ENCODE measurements at places on chromosomes 7 and 10.

- DNase-seq = no peak
These were observed 217.2 kb downstream of the PLXDC2 start for GRCh38 chr10:20033476-20033875.

DNA sequence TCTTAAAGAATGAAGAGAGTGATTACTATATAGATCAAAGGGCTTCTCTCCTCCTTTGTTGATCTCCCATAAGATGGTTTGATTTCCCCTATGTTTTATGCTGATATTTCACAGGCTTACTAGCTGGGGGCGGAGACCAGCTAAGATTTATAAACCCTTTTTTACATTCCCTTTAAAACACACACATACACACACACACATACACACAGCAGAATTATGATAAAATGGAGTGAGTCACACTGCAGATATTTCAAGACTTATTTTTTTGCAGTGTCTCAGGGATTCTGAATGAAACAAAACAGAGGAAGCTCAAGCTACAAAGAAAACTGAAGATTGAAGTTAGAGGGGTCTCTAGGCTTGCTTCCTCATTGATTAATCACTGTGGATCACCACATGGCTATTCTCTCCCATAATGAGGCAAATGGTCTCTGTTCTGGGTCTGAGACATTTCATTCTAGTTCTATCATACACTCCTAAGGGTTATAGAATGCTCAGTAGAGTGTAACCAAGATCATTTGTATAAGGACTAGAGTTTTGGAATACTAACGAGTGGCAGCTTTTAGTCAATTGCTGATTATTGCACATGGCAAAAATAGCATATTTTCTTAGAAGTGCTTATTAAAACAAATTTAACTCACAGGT is 18.6 kb downstream of the INA start:
- no peak for DNase-seq

- DNase-seq = no peak
These were observed 3.6 kb downstream of the PWWP2B start for GRCh38 chr10:132400547-132401151.

DNA sequence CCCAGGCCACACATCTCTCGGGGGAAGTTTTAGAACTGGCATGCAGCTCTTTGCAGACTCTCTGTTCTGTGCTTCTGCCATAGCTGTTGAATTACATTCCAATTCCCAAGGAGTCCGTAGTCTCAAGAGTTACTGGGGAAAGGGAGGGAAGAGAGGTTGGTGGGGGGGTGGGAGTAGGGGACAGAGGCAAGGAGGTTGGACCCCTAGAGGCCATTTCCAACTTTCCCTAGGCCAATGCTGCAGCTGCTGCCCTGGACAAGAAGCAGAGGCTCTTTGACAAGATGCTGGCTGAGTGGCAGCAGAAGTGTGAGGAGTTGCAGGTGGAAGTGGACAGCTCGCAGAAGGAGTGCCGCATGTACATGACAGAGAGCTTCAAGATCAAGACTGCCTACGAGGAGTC is 23.8 kb downstream of the MYH16 start:
- no peak for DNase-seq

GRCh38 chr7:24757353-24758275 is at the start of gene GSDME:
Gene GSDME (minus strand): TSS chr7:24757464. CDS start chr7:24749774, 7,690 bp downstream.
- no peak for DNase-seq

- no peak for DNase-seq
These were observed 274.6 kb upstream of the COBL start for GRCh38 chr7:51591223-51591622.

- DNase-seq = no peak
These were observed 43.8 kb downstream of the EXOC6 start for GRCh38 chr10:92891885-92892690.

DNA sequence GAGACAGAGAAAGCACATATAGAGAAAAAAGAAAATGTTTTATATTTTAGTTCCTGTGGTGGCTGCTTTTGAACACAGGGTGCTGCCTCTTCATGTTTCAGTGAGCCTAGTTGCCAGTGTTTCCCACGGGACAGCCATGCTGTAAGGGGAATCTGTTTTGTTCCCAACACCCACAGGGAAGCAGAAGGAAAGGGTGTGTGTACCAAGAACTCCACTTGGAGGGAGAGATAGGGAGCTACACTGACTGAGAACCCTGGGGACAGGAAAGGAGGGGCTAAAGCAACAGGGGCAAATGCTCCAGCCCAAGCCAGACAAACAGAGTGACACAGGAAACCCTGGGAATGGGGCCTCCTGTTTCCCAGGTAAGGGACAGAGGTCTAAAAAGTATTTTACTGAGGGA is 40.2 kb downstream of the FRMPD2 start:
- no peak for DNase-seq

DNA sequence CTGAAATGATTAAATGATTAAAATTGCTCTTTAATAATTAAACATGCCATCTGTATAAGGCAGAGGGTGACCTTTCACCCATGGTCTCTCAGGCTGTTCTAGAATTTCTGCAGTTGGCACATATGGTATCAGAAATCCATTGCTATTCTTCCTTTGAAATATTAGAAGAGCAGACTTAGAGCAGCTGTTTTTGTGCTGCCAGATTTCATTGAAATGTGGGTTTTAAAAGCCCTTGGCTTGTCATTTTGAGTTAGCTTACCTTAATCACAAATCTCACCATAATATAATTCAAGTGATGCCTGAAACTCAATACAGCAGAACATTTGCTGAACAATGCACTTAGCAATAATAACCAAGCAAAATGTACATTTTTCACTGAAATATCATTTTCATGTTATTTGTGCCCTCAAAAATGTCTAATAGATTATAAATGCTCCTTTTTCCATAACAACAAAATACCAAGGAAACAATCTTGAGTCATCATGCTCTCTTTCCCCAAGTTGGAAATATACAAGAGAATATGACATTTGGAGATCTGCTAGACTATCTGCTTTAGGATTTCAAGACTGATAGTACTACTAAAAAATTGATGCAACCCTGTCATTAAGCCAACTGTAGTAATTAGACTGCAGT is 16.1 kb upstream of the PTTG1IP2 start:
- DNase-seq = no peak

DNA sequence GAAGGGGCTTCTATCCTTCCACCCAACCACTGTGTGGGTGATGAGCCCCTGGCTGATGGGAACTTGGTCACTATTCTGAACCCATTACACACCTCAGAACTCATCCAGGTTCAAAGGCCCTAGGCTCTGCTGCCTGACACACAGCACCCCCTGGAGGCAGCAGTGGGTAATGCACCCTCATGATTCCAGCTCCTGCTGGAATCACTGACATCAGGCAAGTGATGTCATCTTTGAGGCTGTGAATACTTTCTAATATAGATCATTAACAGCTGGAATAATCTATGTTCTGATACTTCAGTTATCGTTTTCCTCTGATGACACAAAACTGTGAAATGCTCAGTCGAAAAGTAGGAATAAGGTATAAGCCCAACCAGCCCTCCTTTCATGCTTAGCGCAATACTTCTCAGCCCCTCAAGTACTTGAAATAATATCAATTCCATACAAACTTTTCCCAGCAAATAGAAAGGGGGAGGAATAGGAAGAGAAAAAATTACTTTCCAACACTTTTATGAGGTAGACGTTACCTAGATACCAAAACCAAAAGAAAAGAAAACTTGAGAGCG is 7.5 kb upstream of the RBP3 start:
- peak; percentile 32 for DNase-seq

DNA sequence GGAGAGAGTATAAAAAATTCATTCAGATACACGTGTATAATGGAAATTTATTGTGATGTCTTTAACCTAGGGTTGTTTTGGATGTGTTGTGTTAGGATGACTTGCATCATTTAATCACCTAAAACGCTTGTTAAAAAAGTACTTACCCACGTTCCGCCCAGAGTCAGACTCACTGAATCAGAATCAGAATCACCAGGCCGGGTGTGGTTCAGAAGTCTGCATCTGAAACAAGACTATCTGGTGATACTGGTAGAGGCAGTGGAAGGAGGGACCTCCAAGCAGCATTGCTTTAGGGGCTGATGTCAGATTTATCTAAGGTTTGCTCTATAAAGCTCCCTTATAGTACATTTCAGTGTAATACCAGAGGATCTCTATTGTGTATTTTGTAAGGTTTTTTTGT is 20.5 kb upstream of the PLXDC2 start:
- no peak for DNase-seq

GRCh38 chr7:80151274-80151665 is 16.6 kb downstream of the GNAI1 start:
- DNase-seq = no peak

GRCh38 chr7:86320341-86320740 is 323.4 kb upstream of the GRM3 start:
- DNase-seq = no peak

DNA sequence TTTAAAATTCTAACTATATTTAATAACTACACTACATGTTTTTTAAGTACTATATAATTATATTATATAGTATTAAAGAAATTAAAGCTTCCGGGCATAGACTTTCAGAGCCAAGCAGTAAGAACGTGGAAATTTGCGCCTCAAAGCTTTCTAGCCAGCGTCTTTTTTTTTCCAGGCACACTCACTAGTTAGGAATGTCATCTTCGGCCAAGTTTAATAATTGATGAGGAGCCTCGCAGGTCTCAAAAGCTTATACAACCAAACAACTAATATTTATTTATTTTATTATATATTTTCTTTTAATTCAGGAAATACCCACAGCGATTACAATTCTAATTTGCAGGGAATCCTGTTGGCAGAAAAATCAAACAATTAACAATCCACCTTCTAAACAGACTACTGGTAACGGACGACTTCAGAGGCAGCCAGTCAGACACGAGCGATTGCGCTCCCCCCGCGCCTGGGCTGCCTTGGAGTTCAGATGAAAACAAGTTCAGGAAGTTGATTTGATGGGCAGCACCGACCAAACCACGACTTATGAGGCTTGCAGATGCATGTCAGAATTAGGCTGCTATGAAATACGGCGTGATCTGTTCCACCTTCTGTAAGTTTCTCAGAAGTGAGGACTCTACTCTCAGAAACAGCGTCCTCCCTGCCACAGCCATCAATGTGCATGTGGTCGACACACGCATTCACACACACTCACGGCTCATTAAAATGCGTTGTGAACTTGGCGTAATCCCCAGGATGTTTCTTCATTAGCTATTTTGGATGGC is 431.8 kb upstream of the MGMT start:
- DNase-seq = peak; percentile 35

- DNase-seq = no peak
These were observed 15.6 kb downstream of the KLHL7 start for GRCh38 chr7:23121165-23121564.
